ENCODE measurements at places on chromosomes 12 and 14.
A peak's percentile ranks its signal among the peaks of the same experiment; 100 is the strongest.

DNA sequence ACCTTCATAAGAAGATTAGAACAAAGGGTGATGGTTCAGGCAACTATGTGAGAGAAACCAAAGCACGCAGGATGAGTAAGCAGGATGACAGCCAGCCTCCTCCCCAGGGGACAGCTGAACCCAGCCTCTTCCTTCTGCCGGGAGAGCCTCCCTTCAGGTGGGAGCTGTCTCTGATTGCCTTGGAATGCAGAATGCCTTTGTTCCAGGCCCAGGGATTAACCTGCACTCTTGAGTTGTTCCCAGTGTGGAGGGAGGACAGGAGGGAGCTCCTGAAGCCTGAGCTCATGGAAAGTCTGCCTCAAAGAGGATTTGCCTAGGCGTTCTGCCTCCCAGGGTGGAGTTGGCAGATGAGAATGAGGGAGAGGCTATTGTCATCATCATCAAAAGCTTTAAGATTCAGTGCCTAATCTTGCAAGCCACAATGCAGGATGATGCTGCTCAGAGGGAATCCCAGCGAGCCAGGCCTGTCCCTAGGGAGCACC lies 3.6 kb upstream of the KRT6A start:
- DNase-seq = no peak

DNA sequence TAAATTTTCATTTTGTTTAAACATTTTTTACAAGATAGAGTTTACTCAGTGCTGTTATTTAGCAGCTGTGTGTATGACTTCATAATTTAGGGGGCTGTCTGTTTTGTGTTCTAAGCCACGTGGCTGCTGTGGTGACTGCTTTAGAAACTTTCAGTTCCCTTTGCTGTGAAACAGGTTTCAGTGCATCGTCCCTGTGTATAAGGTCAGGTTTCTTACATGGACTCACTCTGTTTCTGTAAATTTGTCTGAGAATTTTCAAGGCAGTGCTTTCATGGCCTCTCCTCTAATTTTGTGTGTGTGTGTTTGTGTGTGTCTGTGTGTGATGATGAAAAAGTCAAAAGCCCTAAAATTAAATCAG lies 32.4 kb downstream of the BICD1 start:
- DNase-seq = no peak

GRCh38 chr14:36660736-36661505 lies 739 bp upstream of the PAX9 start:
- peak; percentile 45 for DNase-seq

- no peak for DNase-seq
Measured at GRCh38 chr14:34369648-34370030, 92.4 kb downstream of the SPTSSA start.

DNA sequence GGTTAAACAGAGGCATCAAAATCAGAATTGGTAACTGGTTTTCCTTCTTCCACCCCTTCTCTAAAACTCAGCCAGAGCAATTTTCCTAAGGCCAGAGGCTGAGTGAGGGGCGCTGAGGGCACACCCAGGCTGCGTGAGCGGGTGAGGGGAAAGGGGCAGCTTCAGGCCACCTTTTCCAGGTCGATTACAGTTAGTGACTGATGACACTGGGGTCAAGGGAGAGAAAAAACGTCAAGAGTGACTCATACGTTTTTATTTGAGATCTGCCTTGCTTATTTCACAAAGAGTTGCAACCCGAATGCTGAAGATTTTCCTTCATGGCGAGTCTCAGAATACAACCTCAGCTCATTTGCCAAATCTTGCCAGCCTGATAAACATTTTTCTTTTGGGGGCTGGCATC lies 46.7 kb upstream of the EVL start:
- DNase-seq = no peak

DNA sequence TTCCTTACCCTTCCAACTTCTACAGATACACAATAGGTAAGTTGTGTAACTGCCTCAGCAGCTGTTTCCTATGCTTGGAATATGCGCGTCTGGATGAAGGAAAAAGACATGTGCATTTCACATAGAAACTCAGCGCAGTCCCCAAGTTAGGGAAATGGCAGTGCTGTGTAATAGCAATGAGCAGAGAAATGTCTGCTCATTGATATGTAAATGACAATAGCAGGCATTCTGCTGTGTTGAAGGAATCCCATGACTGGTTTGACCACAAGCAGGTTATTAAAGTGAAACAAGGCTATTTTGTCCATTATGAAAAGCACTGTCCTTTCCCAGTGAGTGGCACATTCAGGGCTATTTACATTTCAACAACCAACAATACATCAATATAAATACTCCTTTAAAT lies 106.6 kb downstream of the BTG1 start:
- DNase-seq = no peak

GRCh38 chr12:53726341-53726740 lies 911 bp downstream of the CALCOCO1 start:
- no peak for DNase-seq

GRCh38 chr14:61460718-61461611 lies 139.6 kb downstream of the PRKCH start:
- no peak for DNase-seq

GRCh38 chr12:14379508-14379907 lies 14.0 kb downstream of the ATF7IP start:
- no peak for DNase-seq

DNA sequence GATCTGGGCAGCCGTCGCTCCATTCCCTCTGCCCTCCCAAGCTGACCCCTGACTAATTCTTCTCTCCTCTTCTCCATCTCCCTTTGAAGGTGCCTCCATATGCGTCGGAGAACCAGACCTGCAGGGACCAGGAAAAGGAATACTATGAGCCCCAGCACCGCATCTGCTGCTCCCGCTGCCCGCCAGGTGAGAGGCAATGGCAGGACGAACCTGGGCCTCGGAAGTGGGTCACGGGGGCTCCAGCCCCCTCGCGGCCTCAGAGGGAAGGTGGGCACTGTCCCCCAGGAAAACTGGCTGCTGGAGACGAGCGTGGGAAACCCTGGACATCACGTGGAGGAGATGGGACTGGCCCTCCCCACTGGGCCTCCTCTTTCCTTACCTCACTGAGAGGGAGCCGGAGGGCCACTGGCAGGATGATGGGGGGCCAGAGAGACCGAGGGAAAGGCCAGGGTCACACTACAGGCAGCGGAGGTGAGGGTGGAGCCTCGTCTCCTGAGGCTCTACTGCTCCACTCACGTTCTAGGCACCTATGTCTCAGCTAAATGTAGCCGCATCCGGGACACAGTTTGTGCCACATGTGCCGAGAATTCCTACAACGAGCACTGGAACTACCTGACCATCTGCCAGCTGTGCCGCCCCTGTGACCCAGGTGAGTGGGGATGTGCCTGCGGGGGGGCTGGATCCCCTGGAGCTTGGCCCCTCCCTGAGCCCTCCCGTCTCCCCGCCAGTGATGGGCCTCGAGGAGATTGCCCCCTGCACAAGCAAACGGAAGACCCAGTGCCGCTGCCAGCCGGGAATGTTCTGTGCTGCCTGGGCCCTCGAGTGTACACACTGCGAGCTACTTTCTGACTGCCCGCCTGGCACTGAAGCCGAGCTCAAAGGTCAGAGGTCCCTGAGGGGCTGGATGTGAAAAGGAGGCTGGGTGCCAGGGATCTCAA lies 806 bp downstream of the LTBR start:
- DNase-seq = no peak

DNA sequence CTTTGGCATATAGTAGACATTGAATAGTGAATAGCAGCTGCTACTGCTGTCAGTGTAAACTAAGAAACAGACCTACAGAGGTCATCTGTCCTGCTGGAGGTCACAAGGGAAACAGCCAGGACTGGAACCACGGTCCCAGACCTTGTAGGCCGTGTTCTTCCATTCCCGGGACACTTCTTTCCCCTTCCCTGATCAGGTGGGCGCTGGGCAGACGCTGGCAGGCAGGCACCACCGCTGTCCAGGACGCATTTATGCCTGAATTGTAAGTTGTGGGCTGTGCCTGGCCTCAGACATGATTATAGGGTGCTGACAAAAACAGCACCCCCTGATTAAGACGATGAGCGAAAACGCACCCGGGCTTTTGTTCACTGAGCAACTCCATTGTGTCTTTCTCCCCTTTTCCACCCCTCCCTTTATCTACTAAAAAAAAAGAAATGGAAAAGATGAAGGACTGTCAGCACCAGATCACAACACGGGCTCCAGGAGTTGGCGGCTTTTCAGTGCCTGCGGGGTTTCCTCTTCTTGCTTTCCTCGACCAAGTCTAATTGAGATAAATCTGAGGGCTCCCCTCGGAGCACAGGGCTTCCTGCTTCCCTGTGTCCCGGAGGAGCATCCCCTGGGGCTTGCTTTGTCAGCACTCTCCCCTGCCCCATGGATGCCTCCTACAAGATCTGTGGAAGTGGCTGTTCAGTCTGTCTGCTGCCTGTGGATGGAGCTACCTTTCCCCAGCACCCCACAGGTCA lies 80.6 kb downstream of the TSPAN9 start:
- DNase-seq = no peak

DNA sequence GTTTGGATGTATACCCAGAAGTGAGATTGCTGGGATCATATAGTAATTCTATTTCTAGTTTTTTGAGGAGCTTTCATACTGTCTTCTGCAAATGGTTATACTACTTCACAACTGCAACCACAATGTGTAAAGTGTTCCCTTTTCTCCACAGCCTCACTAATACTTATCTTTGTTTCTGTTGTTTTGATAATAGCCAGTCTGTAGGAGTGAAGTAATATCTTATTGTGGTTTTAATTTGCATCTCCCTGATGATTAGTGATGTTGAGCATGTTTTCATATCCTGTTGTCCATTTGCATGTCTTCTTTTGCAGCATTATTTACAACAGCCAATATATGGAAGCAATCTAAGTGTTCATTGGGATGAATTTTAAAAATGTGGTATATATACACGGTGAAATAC lies 29.9 kb downstream of the GABARAPL1 start:
- DNase-seq = no peak

DNA sequence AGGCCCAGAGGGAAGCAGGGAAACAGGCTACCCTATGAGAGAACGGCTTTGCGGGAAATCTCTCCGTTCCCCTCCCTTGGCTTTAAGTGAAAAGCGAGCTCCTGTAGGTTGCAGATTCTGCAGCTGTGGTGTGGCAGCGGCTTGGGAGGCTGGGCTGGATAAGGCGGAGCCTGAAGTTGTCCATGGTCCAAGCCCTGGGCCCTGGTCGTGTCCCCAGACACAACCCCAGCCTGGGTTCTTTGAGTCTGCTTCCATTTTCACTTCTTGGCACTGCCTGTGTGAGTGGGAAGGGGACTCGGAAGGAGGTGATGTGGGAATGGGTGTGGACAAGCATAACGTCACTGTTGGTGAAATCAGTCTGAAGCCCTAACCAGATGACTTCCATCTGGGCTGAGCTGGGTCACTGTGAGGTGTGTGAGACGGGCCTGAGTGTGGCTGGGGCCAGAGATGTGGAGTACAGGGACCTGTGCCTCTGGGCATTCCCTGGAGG lies 43.0 kb upstream of the CTDSP2 start:
- DNase-seq = no peak

GRCh38 chr12:111901182-111901581 lies 59.2 kb downstream of the MAPKAPK5 start:
- no peak for DNase-seq

DNA sequence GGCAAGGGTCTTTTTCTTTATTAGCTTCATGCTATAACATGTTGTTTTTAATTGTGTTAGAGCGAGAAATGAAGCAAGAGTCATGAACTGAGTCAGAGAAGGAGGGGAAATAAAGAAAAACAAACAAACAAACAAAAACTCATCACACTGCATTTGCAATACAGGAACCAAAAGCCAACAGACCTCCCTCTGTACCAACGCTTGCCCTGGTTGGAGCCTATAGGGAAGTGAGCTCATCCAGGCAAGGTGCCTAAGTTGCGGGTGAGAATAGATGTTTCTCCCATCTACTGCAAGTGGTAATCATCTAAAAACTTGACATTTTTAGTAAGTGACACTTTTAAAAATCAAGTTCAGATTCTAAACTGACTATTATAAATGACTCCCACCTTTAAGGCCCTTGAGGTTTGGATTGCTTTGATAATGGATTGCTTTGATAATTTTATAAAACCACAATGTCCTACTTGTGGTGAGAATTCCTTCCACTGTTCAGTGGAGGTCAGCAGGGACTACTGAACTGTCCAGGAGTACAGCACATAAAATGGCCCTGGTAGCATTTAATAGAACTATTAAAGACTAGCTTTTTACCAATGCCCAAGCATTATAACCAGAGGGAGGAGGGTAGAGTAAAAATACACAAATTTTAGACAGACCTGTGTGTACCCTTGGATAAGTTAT lies 31.3 kb downstream of the SLC38A1 start:
- DNase-seq = no peak

- DNase-seq = no peak
Measured at GRCh38 chr14:95180966-95181741, 23.8 kb upstream of the DICER1 start.

GRCh38 chr12:13350381-13350780 lies 153.9 kb downstream of the EMP1 start:
- no peak for DNase-seq

- DNase-seq = no peak
Measured at GRCh38 chr12:31008241-31008761, 65.4 kb upstream of the DDX11 start.

DNA sequence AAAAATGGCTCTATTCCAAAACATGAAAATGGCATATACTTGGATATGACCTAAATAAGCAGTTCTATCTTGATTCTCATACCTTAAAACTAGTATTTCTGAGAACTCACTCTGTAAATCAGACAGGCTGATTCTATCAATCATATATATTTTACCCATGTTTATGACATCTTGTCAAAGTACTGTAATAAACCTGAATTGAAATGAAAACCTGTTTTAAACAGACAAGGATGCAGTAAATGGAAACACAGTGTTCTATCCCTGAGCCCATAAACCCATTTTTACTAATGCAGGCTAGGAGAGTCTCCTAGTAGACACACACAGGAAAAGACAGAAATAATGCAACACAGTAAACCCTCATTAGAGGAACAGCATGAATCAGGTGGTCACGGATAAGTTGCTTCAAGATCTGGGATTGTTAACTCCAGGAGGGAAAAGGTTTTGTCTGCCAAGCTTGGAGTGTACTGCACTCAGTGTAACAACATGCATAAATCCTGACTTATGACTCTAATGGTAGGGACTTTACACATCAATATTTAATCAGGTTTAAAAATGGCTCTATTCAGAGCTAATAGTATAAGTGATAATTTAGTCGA lies 93.6 kb upstream of the CPNE8 start:
- DNase-seq = no peak

DNA sequence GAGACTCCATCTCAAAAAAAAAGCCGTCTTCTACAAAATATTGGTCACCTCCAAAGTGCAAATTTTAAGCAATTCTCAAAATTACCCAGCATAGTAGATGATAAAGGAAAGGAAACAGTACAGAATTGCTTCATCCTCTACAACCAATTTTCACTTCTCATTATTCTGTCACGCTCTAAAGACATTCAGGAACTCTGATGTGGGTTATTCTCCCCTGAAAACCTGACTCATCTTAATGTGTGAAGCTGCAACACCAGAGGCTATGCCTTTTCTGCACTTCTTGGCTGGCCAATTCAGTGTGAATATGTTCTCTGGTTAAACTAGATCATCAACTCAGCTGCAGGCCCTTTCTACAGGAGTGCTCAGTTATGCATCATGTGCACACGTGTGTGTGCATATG lies 11.0 kb downstream of the PTGER2 start:
- DNase-seq = no peak

GRCh38 chr12:4271717-4272423 lies 1.7 kb upstream of the CCND2 start:
- DNase-seq = no peak

- DNase-seq = no peak
Measured at GRCh38 chr12:56385873-56386272, 23.2 kb upstream of the APOF start.
